Suppressor macrophage treated with lipopolysaccharide for 1 hour (primary cell): ENCODE measurements at places on chromosomes 7 and 10.

GRCh38 chr7:72106405-72106804 lies 305.7 kb downstream of the CALN1 start:
- no peak for DNase-seq

- no peak for DNase-seq
These were observed 568.8 kb downstream of the HTR7 start for GRCh38 chr10:90289037-90289436.

GRCh38 chr10:34547291-34547690 lies 267.8 kb downstream of the PARD3 start:
- no peak for DNase-seq

GRCh38 chr7:127375631-127376030 lies 16.9 kb downstream of the ZNF800 start:
- no peak for DNase-seq

GRCh38 chr10:14564268-14564744 lies 210.4 kb downstream of the FAM107B start:
- peak; percentile 57 for DNase-seq

DNA sequence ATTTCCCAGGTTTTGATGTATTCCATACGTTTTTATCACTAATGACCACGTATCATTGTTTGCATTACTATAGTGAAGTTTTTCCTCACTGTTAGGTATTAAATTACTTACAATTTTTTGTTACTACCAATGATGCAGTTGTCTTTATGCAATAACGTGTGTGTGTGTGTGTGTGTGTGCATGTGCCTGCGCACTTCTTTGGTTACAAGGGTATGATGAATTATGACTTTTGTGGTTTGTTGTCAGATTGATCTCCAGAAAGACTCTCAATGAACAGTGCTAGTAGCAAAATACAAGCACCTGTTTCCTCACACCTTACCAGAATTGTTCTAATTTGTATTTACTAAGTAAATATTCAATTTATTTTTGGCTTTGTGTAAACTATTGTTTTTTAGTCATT lies 51.5 kb downstream of the MCMBP start:
- DNase-seq, result no peak

- DNase-seq, result no peak
These were observed 81.5 kb downstream of the RTKN2 start for GRCh38 chr10:62186999-62187675.

DNA sequence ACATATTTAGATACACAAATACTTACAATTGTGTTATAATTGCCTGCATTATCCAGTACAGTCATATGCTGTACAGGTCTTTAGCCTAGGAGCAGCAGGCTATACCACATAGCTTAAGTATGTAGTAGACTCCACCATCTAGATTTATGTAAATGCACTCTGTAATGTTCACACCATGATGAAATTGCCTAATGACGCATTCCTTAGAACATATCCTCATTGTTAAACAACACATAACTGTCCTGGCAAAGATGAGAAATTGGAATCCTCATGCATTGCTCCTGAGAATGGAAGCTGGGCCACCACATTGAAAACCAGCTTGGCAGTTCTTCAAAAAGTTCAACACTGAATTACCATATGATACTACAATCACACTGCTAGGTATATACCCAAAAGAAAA lies 1002.8 kb upstream of the CELF2 start:
- no peak for DNase-seq

GRCh38 chr7:31023877-31024276 lies 28.2 kb upstream of the ADCYAP1R1 start:
- DNase-seq, result no peak

DNA sequence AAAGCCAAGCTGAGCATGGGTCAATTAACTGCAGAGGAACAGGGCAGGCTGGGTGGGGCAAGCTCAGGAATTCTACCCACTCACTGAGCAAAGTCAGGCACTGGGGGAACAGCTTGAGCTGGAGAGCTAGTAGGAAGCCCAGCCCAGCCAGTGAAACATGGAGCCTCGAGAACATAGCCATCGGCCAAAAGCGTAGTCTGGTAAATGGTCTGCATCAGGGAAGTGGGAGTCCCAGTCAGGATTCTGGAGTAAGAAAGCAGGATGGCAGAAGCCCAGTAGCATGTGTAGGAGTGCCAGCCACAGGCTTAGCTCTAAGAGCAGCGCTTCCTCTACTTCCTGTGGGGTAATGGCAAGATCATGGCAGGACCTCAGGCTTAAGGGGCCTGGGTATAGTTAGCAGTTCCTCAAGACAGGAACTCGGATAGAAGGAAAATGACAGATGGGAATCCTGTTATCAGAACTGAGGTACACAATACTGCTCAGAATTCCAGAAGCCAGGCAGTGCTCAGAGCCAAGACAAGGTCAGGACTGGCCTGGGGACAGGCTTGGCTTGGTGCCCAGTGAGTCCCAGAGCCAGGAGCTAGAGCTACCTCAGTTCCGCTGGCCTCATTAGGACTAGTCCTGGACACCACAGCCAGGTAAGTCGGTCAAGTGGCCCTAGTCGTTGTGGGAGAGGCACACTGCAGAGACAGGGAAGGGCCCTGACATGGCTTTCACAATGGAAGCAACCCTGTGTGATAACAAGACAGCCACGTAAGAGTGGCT lies 65.4 kb upstream of the MXI1 start:
- peak; percentile 47 for DNase-seq

- DNase-seq, result peak; percentile 74
These were observed 26.0 kb upstream of the PFKFB3 start for GRCh38 chr10:6176691-6177231.

GRCh38 chr10:92832121-92832520 lies 16.2 kb upstream of the EXOC6 start:
- DNase-seq, result no peak

DNA sequence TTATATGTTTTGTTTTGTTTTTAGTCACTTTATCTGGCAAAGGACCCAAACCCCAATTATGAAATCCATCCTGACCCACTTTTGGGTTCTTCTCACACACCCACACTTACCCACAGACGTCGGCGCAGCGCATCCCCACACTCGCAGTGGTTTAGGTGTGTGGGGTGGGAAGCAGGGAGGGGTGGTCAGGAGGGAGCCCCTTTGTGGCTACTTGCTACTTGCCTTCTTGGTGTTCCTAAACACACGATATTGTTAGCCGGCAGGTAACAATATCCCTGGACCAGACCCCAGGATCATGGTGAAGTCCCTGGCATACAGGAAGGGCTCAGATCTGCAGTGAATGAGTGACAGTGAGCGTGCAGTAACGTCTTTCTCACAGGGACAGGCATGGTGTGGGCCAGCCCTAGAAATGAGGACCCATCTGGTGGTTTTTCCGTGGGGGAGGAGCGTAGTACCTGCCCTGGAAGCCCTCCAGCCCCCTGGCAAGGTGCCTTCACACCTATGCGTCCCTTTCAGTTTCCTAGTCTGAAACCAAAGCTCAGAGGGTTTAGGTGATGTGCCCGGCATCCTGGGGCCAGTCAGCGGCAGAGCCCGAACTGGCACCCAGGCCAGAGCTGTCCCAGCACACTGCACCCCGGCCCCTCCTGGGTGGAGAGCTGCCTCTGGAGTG lies 4.4 kb downstream of the SPOCK2 start:
- no peak for DNase-seq

GRCh38 chr7:92832534-92833023 lies 3.8 kb downstream of the CDK6 start:
- DNase-seq, result no peak

DNA sequence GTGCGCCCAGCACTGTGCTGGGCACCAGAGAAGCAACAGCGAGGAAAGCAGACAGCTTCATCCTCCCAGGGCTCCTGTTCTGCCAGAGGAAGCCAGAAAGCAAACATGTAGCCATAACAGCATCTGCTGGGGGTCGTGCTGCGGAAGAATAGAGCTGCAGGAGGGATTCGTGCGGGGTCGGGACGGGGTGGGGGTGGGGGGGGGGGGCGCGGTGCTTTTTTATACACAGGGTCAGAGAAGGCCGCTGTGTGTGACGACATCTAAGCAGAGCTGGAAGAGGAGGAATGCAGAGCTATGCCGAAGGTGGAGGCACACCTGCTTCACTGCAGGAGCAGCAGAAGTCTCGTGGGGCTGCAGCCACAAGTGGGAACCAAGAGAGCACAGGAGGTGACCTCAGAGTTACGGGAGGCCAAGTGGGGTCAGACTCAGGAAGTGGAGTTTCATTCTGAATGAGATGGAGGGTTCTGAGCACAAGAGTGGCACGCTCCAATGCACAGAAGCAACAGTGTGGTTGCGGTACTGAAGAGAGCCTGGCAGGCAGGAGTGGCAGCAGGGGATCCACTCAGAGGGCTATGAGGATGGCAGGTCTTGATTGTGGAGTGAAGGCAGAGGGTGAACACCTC lies 11.1 kb downstream of the PKD1L1 start:
- DNase-seq, result no peak

DNA sequence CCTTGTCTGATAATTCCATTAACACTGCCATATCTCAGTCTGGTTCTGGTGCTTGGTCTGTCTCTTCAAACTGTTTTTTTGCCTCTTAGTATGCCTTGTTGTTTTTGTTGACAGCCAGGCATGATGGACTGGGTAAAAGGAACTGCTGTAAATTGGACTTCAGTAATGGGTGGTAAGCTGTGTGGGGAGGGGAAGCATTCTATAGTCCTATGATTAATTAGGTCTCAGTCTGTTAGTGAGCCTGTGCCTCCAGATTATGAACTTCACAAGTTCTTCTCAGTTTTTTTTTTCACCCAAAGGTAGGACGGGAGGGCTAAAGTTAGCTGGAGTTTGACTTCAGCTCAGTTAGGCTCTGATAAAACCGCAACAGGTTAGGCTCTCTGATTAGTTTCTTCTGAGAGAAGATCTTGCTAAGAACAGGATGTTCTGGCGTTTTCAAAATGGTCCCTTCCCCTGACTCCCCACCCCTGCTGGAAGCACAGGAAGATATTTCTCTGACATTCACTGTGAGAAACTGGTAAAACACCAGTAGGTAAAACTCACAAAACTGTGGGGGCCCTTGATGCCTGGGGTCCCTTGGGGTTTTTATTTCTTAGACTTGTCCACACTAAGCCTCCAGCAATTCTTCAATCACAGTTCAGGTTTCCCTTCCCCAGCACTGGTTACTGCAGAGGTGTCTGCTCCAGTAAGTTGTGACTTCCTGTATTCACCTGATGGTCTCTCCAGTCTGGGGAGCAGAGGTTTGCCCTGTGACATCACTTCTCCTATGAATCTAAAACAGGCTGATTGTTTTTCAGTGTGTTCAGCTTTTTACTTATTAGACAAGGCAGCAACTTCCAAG lies 43.3 kb upstream of the CCDC71L start:
- no peak for DNase-seq

DNA sequence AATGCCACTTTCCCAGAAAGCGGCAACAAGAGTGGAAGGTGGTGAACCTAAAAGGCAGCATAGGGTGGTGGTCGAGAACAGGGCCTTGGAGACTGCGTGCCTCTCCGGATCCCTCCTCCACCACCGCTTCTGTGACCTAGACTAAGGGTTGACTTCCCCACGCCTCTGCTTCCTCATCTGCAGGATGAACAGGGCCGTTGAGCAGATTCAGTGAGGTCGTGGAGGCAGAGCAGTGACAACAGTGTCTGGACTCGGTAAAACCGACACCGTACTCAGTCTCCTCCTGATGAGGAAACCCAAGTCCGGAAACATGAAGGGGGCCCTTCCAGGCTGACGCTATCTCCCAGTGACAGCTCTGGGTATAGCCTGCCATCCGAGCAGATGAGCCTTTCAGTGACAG lies 162.6 kb downstream of the CELF2 start:
- peak; percentile 89 for DNase-seq

- peak; percentile 11 for DNase-seq
These were observed 128.5 kb downstream of the ANKRD7 start for GRCh38 chr7:118352867-118353453.

DNA sequence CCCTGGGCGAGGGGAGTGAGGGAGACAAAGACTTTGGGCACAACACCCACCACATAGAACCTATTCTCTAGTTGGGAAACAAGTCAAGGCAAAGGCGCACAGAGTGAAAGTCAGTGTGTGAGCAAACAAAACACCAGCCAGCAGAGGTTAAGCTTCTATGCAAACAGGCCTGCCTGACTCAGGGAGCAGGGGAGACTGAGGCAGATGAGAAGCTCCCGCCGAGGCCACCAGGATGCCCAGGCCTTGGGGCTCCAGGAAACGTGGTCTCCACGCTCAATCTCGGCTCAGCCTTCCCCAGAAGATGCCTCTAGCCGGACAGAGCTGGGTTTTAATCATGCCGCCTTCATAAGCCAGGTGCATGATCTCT lies 74.1 kb upstream of the KCNMA1 start:
- DNase-seq, result no peak

GRCh38 chr10:69362471-69362954 lies 54.2 kb downstream of the TACR2 start:
- DNase-seq, result no peak

GRCh38 chr7:158948376-158948775 lies 92.0 kb downstream of the DYNC2I1 start:
- DNase-seq, result no peak

GRCh38 chr10:133357285-133358161 lies at the start of gene FUOM:
Gene FUOM (minus strand): TSS chr10:133358019. CDS start chr10:133358007, 12 bp downstream.
- DNase-seq, result peak; percentile 95

- DNase-seq, result no peak
These were observed 296.7 kb upstream of the KLF6 start for GRCh38 chr10:4081685-4082111.

DNA sequence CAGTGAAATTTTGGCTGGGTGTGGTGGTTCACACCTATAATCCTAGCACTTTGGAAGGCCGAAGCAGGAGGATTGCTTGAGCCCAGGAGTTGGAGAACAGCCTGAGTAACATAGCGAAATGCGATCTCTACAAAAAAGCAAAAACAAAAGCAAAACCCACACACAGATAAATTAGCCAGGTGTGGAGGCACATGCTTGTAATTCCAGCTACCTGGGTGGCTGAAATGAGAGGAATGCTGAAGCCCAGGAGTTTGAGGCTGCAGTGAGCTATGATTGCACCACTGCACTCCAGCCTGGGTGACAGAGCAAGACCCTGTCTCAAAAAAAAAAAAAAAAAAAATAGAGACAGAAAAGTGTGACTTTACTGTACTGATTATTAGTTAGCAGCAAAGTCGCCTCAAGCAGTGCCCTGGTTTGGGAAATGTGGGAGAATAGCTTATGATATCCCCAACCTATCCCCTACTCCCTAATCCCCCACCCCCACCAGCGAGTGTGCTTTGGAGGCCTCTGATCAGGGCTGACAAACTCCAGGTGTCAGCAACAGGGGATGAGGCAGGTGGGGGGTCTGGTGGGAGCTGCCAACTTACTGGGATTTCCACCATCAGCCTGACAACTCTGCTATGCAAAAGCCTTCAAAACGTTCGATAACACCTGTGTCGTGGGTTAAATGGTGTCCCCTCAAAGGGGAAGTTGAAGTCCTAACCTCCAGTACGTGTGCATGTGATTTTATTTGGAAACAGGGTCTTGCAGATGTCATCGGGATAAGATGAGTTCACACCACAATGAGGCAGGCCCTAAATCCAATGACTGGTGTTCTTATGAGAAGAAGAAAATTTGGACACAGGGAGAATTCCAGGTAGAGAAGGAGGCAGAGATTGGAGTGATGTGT lies 124.7 kb upstream of the SDK1 start:
- no peak for DNase-seq

DNA sequence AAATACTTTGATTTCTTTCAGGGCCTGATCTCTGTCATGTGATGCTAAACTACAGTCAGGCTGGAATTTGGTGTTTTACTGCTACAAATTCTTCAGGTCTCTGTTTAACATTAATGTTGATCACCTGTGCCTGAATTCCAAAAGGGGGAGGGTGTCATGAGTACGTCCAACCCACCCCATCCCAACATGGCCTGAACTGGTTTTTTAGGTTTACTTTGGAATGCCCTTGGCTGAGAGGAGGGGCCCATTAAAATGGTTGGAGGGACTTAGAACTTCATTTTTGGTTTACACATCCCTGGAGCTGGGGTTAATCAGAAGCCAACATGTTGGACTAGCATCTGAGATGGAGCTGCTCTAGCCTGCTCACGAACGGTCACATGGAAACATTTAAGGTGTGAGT lies 60.8 kb upstream of the CFAP46 start:
- no peak for DNase-seq

- DNase-seq, result no peak
These were observed 211.2 kb downstream of the SEMA3D start for GRCh38 chr7:84975586-84976185.
